Skeletal muscle cell (primary cell): ENCODE measurements at places on chromosomes 6 and 20.

GRCh38 chr6:18392346-18392877 is 5.3 kb downstream of the RNF144B start:
- no peak for DNase-seq

GRCh38 chr20:52852714-52853113 is 119.4 kb upstream of the TSHZ2 start:
- no peak for DNase-seq

DNA sequence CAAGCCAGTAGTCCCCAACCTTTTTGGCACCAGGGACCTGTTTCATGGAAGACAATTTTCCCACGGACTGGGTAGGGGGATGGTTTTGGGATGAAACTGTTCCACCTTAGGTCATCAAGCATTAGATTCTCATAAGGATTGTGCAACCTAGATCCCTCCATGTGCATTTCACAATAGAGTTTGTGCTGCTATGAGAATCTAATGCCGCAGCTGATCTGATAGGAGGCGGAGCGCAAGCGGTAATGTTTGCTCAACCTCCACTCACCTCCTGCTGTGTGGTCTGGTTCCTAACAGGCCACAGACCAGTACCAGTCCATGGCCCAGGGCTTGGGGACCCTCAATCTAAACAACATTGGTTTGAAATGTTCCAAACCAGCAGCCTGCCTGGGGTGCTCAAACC is 137.0 kb upstream of the STXBP5 start:
- no peak for DNase-seq

DNA sequence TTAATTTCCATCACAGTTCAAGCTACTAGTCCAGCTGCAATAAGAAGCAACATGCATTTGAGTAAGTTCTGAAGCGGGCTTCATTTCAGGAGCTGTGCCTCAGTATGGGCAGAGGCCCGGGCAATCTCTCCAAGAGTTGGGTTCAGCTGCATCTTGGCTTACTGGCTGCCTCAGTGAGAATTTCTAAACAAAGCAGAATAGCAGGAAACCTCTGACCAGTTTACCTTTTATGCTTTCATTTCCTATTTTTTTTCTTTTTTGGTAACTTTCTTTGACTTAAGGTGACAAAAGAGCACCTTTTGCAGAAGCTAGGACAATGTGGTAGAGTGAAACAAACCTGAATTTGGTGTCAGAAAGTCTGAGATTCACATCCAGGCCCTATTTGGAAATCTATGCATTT is 51.0 kb upstream of the FBXO30 start:
- no peak for DNase-seq

DNA sequence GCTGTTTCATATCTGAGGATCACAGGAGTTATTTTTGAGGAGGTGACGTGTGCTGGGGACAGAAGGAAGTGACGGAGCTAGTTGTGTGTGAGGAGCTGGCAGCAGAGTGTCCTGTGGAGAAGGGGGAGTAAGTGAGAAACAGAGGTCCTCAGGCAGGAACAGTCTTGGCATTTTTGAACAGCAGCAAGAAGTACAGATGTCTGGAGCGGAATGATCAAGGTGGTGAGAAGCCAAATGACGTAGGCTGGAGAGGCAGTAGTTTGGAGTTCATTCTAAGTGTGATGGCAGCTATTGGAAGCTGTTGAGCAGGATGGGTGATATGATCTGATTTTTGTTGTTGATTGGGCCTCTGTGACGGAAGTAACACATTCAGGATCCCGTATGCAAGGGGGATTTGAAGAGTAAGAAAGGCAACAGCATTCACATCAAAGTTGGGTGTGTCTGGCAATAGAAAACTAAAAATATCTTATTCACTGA is 52.3 kb downstream of the SOBP start:
- DNase-seq = no peak

GRCh38 chr6:47112317-47112716 is 70.2 kb upstream of the ADGRF1 start:
- no peak for DNase-seq

DNA sequence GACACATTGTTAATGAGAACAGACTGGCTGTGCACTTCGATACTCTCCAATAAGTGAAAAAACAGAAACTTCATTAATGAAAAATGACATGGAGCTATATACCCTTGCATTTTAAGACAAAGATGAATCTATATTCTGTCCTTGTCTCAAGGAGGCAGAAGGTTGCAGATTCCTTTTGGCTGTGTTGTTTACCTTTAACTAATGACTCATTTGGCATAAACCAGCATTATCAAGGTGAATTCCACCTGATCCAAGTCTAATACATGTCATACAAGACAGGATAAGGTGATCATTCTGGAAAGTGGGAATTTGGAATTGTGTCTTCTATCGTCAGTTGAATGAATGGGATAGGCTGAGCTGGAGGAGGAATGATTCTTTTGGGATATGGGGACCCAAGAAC is 192.9 kb downstream of the PLCB4 start:
- no peak for DNase-seq

GRCh38 chr20:47577314-47577713 is 75.6 kb downstream of the NCOA3 start:
- DNase-seq = no peak

- no peak for DNase-seq
Observed at GRCh38 chr6:10331334-10331968, 83.4 kb downstream of the TFAP2A start.

- no peak for DNase-seq
Observed at GRCh38 chr6:1311400-1312202, at the start of gene FOXQ1. Gene FOXQ1 (plus strand): TSS chr6:1312098. CDS start chr6:1312705, 607 bp downstream.

DNA sequence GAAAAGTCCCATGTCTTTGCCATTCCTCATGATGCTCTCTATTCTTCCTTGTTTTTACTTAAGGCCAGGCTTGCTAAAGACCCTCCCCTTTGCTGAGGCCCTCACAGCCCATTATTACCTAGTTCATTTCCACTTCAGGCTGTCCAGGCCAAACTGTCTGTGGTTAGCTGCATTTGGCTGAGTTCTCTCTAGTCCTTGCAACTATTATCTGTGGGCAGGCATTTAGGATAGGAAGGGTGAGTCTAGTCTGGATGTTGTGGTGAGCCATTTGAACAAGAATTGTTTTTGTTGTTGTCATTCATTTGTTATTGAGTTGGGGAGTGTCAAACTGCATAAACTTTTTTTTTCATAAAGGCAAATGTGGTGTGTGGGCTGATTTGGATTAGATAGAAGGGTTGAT is 182.4 kb downstream of the CD109 start:
- DNase-seq = no peak

GRCh38 chr20:54545676-54546358 is 70.4 kb downstream of the DOK5 start:
- DNase-seq = no peak
